Activated naive CD4-positive, alpha-beta T cell treated with anti-CD3 and anti-CD28 coated beads for 36 hours (primary cell): ENCODE measurements at places on chromosomes 11 and 22. TPM values are rescaled to one million over a fixed set of nuclear protein-coding genes. Genes with fewer than 3 reads are reported as not detected.

Gene SLC6A5
- not detected for total RNA-seq

Gene KREMEN1
- total RNA-seq = 0.17 TPM

Gene PATE4
- not detected for total RNA-seq

Gene ZW10
- 11.6 TPM for total RNA-seq

Gene KRTAP5-7
- not detected for total RNA-seq

DNA sequence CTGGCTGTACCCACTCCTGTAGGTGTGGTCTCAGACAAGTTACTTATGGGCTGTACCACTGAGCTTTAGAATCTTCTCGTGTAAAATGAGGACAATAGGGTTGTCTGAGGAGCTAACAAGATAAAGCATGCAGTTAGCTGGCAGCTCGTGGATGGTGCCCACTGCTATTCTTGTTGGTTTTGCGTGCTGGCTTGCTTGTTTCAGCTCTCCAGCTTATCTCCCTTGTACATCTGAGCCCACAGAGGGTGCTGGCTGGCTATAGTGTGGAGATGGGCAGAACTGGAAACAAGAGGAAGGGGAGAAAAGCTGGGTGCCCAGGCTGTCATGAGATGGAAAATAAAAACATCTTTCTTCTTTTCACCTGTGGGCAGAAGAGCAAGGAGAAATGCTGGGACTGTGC, 46.5 kb upstream of the GALNT18 start:
- no peak overlapping the region for H3K27ac ChIP-seq
- H3K36me3 ChIP-seq = no peaks in the 10 kb centered on the region
- H3K27me3 ChIP-seq = peaks cover 17% of the 10 kb centered on the region
- DNase-seq = no peak
- no peaks in the 10 kb centered on the region for H3K4me1 ChIP-seq

GRCh38 chr11:113315811-113316210, 1.4 kb downstream of the TTC12 start:
- peaks cover 28% of the 10 kb centered on the region for H3K36me3 ChIP-seq
- no peak overlapping the region for H3K27ac ChIP-seq
- H3K4me3 ChIP-seq = peak overlapping the region; percentile 80
- H3K4me1 ChIP-seq = peaks cover 23% of the 10 kb centered on the region
- no peaks in the 10 kb centered on the region for H3K27me3 ChIP-seq
- DNase-seq = no peak

DNA sequence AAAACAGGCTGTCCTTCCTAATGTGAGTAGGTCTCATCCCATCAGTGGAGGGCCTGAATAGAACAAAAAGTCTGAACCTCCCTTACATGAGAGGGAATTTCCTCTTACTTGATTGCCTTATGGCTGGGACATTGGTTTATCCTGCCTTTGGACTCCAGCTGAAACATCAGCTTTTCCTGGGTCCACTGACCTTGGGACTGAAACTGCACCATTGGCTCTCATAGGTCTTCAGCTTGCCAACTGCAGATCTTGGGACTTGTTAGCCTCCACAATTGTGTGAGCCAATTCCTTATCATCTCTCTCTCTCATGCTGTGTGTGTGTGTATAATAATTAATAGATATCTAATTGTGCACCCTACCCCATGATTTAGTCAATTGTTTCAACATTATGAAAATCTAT, 375.3 kb upstream of the DDI1 start:
- H3K4me3 ChIP-seq = no peak overlapping the region
- DNase-seq = no peak
- peaks cover 4% of the 10 kb centered on the region for H3K27me3 ChIP-seq
- no peak overlapping the region for H3K27ac ChIP-seq

- no peak overlapping the region for H3K4me3 ChIP-seq
- no peaks in the 10 kb centered on the region for H3K4me1 ChIP-seq
- H3K36me3 ChIP-seq = no peaks in the 10 kb centered on the region
- no peak overlapping the region for H3K27ac ChIP-seq
- DNase-seq = no peak
These were observed 279.3 kb upstream of the SYN3 start for GRCh38 chr22:33337524-33337923.

GRCh38 chr22:32333769-32334659, 23.7 kb upstream of the RFPL3 start:
- no peak overlapping the region for H3K4me3 ChIP-seq
- no peak overlapping the region for H3K27ac ChIP-seq
- H3K4me1 ChIP-seq = no peaks in the 10 kb centered on the region
- DNase-seq = no peak
- H3K27me3 ChIP-seq = peaks cover 13% of the 10 kb centered on the region

- no peaks in the 10 kb centered on the region for H3K4me1 ChIP-seq
- DNase-seq = no peak
- no peak overlapping the region for H3K4me3 ChIP-seq
- no peak overlapping the region for H3K27ac ChIP-seq
- peaks cover 1% of the 10 kb centered on the region for H3K27me3 ChIP-seq
- no peaks in the 10 kb centered on the region for H3K36me3 ChIP-seq
These were observed 267.2 kb downstream of the NTM start for GRCh38 chr11:131637469-131638175.

GRCh38 chr11:132859306-132859705, 673.0 kb downstream of the OPCML start:
- no peaks in the 10 kb centered on the region for H3K4me1 ChIP-seq
- peaks cover 3% of the 10 kb centered on the region for H3K27me3 ChIP-seq
- H3K36me3 ChIP-seq = no peaks in the 10 kb centered on the region
- no peak for DNase-seq

DNA sequence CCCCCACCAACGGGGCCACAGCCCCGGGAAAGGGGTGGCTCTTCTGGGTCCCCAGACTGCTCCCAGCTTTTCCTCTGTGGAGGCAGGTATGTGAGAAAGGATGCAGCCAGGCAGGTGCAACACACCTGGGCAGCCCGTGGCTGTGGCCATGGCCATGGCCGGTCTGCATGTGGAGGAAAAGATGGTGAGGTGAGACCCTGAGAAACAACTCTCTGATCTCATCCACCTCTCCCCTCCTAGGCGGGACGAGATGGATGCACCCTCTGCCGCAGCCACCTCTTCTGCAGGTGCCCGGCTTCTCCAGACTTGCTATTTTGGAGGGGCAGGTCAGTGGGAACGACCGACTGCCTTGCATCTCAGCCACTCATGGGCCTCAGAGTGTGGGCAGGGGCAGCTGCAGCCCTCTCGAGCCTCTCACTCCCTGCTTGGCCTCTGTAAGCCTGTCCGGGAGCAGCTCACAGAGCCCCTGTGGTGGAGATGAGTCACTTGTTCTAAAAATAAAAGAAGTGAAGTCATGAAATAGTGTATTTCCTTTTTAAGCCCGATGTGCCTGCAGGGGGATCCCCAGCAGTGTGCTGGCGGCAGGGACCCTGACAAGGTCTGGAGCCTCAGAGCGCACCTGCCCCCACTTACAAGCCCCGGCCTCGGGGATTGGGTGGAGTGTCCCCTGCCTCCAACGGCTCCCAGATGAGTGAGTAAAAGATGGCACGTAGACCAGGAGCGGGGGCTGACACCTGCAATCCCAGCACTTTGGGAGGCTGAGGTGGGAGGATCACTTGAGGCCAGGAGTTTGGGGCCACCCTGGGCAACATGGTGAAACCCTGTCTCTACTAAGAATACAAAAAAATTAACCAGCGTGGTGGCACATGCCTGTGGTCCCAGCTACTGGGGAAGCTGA, 10.7 kb downstream of the SMIM38 start:
- H3K36me3 ChIP-seq = no peaks in the 10 kb centered on the region
- H3K27ac ChIP-seq = peak overlapping the region; percentile 27
- peaks cover 2% of the 10 kb centered on the region for H3K27me3 ChIP-seq

GRCh38 chr22:17083811-17084441, 874 bp upstream of the IL17RA start:
- peak overlapping the region; percentile 84 for H3K4me3 ChIP-seq
- no peaks in the 10 kb centered on the region for H3K27me3 ChIP-seq
- peaks cover 2% of the 10 kb centered on the region for H3K36me3 ChIP-seq
- H3K4me1 ChIP-seq = peaks cover 34% of the 10 kb centered on the region
- no peak for DNase-seq
- peak overlapping the region; percentile 85 for H3K27ac ChIP-seq

GRCh38 chr11:27075655-27076054, 35.0 kb downstream of the BBOX1 start:
- no peaks in the 10 kb centered on the region for H3K4me1 ChIP-seq
- DNase-seq = no peak
- no peak overlapping the region for H3K4me3 ChIP-seq
- H3K36me3 ChIP-seq = no peaks in the 10 kb centered on the region
- H3K27ac ChIP-seq = no peak overlapping the region

- no peaks in the 10 kb centered on the region for H3K4me1 ChIP-seq
- no peaks in the 10 kb centered on the region for H3K36me3 ChIP-seq
- peak; percentile 31 for DNase-seq
- H3K27me3 ChIP-seq = peaks cover 9% of the 10 kb centered on the region
These were observed 30.7 kb downstream of the SLC22A25 start for GRCh38 chr11:63212742-63213141.

GRCh38 chr11:93196816-93197379, 893 bp downstream of the SLC36A4 start:
- peaks cover 16% of the 10 kb centered on the region for H3K4me1 ChIP-seq
- H3K27me3 ChIP-seq = no peaks in the 10 kb centered on the region
- DNase-seq = no peak
- H3K36me3 ChIP-seq = peaks cover 2% of the 10 kb centered on the region
- H3K27ac ChIP-seq = peak overlapping the region; percentile 94

DNA sequence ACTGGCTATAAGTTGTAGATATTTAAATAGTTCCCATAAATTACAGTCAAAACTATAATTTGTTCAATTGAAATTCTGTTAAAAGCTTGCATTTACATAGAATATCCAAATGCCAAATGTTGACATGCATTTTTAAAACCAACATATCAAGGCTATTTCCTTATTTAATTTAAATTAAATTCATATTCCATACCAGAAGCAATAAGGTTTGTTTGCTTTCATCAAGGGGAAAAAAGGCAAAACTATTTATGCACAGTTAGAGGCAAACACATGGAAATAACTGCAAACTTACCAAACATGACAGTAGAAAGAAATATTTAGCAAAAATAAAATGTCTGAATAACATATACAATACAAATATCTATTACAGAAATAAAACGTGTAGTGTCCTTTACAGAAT, 1581.2 kb upstream of the TENM4 start:
- H3K27ac ChIP-seq = no peak overlapping the region
- H3K4me3 ChIP-seq = no peak overlapping the region
- no peaks in the 10 kb centered on the region for H3K4me1 ChIP-seq
- no peaks in the 10 kb centered on the region for H3K36me3 ChIP-seq
- no peaks in the 10 kb centered on the region for H3K27me3 ChIP-seq

DNA sequence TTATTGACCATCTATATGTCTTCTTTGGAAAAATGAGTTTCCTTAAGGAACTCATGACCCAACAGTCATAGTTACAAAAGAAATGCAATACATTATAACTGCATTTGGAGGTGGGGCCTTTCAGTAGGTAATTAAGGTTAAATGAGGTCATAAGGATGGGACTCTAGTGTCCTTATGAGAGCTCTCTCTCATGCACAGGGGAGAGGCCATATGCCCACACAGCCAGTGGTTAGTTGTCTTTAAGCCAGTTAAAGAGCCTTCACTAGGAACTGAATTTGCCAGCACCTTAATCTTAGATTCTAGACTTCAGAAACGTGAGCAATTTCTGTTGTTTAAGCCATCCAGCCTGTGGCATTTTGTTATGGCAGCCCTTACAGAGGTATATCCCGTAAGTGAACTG, 27.3 kb downstream of the INTS4 start:
- DNase-seq = no peak
- H3K27ac ChIP-seq = no peak overlapping the region
- peaks cover 12% of the 10 kb centered on the region for H3K36me3 ChIP-seq
- no peak overlapping the region for H3K4me3 ChIP-seq
- H3K27me3 ChIP-seq = no peaks in the 10 kb centered on the region
- H3K4me1 ChIP-seq = no peaks in the 10 kb centered on the region

- H3K4me3 ChIP-seq = no peak overlapping the region
- DNase-seq = no peak
- no peak overlapping the region for H3K27ac ChIP-seq
- H3K36me3 ChIP-seq = no peaks in the 10 kb centered on the region
- H3K4me1 ChIP-seq = no peaks in the 10 kb centered on the region
These were observed 298.8 kb upstream of the TENM4 start for GRCh38 chr11:79739591-79739990.

- no peak overlapping the region for H3K4me3 ChIP-seq
- H3K27ac ChIP-seq = no peak overlapping the region
- H3K4me1 ChIP-seq = no peaks in the 10 kb centered on the region
- H3K36me3 ChIP-seq = no peaks in the 10 kb centered on the region
- no peak for DNase-seq
- H3K27me3 ChIP-seq = no peaks in the 10 kb centered on the region
These were observed 9.6 kb downstream of the ART5 start for GRCh38 chr11:3632070-3632660.

DNA sequence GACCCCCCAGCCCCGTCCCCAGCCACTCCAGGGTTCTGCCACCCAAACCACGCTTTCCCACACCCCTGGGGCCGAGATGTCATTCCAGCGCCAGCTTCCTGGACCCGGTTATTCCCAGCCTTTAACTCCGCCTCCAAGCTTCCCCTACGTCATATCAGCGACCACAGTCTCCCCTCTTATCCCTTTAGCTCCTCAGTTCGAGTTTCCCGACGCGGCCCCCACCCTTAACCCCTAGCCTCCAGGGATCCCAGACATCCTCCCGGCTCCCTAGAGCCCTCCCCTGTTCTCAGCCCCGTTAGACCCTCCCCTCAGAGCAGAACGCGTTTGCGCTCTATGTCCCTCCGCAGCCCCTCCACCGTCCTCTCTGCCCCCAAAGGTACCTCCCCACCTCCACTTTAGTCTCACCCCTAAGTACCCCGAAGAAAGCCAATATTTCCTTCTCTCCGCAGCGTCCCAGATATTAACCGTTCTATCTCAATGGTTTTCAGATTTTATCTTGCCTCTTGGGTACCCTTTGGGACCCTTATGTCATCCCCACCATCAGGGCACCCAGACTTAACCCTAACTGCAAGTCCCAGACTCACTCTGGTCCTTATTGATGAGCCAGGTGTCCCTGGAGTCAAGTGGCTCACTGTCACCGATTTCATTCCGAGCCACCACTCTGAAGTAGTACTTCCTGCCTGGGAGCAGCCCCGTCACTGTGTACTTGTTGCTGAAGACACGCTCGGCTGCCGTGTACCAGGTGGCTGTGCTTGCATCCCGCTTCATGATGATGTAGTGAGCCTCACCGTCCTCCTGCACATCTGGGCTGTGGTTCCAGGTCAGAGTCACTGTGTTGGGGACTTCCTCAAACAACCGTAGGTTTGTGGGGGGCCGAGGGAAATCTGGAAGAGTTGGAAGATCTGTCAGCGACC, 8.0 kb downstream of the TMEM86A start:
- peak; percentile 77 for DNase-seq
- H3K27ac ChIP-seq = peak overlapping the region; percentile 69
- H3K4me1 ChIP-seq = peaks cover 23% of the 10 kb centered on the region

- peaks cover 19% of the 10 kb centered on the region for H3K36me3 ChIP-seq
- H3K4me3 ChIP-seq = no peak overlapping the region
- DNase-seq = no peak
These were observed 23.9 kb downstream of the GLB1L2 start for GRCh38 chr11:134355656-134356055.
